ENCODE measurements at places on chromosomes 1 and 21.

GRCh38 chr1:197912739-197913494, 4.3 kb upstream of the LHX9 start:
- peak; percentile 15 for DNase-seq

DNA sequence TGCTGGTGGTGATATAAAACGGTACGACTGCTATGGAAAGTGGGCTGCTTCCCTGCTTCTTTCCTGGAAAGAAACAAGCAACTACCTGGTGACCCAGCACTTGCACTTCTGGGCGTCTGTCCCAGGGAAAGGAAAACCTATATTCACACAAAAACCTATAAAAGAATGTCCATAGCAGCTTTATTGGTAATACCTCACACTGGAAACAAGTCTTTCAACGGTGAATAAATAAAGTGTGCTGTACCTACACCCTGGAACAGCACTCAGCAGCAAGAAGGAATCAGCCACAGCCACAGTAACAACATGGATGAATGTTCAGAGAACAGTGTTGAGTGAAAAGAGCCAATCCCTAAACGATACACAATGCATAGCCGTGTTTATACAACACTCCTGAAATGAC, 19.9 kb downstream of the SLC19A1 start:
- DNase-seq, result no peak

DNA sequence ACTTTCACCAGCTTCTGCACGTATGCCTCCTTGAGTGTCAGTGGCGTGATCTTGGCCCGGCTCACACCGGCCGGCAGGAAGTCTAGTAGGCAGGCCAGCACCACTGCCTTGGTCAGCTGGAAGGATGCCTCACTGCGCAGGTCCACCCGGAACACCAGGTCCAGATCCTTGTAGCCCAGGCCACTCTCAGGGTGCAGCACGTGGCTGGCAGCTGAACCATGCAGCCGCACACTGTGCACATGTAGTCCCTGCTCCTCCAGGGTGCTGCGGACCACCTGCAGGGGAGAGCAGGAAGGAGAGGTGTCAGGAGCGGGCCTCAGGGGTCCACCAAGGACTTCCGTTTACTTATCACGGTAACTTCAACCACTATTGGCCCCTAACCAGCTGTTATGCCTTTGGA, 6.0 kb downstream of the TENT5B start:
- DNase-seq, result no peak

DNA sequence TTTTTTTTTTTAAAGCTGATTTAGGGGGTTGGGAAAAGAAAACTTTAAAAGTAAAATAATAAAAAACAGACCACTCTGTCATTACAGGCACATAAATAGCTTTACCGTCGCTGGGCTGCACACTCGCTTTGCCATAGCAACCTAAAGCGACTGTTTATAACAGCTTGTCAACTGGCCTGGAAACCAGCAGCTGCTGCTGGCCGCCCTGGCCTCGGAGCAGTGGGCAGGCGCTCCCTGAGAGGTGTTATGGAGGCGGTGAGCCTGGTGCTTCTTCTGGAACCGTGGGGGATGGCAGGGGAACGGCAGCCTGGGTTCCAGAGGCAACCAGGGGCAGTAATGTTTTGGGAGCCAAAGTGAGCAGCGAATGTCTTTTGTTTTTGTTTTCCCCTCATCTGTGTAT, 45.7 kb downstream of the ATP2B4 start:
- no peak for DNase-seq

DNA sequence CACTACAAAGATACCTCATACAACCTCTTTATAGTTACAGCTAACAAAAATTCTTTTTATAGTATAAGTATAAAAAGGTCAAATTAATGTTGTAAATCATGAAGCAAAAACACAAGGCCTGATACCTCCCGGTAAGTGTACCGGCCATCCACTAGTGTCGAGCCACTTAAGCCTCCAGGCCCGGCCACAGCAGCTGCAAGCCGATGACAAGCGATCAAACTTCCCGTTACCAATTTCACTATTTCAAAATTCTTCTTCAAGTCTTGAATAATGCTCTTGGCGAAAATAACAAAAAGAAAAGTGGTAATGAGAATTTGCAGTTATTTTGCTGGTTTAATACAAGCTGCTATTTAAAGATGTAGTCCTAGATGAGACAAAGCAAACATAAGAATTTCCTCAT, 67.6 kb downstream of the USP24 start:
- no peak for DNase-seq

DNA sequence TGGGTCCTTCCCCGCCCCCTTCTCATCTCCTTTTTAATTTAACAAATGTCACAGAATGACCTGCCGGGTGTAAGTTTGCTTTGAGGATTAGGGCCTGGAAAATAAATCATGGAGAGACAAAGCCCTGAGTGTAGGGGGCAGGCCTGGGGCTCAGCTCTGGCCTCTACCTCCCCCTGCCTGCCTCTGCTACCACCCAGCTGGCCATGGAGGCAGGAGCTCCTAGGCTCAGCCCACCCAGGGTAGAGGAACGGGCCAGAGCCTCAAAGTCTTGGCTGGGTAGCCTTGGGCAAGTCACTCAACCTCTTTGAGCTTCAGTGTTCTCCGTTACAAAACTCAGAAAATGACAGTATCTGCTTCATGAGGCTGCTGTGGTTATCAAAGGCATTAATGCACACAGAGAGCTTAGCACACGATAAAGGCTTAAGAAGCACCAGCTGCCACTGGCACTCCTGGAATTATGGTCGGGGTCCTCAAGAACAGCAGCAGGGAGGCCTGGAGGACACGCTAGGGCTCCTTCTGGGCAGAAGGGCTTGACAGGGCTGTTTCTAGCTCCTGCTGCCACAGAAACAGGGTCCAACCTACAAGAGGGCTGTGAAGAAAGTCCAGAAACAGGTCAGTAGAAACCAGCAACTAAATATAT, 39.0 kb downstream of the LRP8 start:
- no peak for DNase-seq

- DNase-seq, result no peak
These were observed 26.6 kb downstream of the CRYAA start for GRCh38 chr21:43195121-43196021.

DNA sequence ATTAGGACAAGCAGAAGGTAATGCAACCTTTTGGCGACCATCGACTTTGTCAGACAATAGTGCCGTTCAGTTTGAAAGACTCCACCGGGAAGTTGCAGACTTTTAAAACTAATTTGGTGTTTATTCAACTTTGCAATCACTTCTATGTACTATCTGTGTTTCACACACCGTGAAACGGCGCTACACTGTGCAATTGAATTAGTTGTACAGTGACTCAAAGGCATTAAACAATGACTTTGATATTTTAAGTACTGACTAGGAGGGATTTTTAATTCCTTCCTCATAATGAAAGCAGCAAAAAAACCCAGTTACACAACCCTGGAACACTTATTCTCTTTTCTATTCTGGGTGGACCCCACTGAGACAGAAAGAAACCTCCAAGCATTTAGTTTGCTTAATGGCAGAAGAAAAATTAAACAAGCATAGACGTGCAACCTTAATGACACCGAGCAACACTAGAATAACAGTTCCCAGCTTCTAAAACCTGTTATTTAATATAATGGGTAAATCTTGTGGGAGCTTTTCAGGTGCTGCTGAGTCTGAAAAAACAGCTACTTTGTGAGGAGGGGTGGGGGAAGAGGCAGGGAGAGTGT, 176.8 kb downstream of the LMO4 start:
- no peak for DNase-seq

- no peak for DNase-seq
These were observed 176.5 kb downstream of the PSMG1 start for GRCh38 chr21:39006571-39007311.

DNA sequence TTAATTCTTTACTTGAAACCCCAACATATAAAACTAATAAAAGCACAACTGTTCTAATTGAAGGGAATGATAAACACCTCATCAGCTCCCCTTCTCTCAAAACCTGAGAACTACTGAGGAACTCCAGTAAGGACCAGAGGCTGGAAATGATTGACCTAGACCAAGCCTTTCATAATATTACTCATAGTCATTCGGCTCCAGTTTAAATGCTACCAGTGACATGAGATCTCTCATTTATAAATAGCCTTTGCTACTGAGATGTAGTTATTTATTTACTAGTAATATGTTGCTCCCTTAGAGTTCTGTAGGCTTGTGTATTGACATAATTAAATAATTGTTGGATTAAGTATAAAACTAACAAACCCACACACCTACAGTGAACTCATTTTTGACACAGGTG, 209.8 kb upstream of the PRMT6 start:
- peak; percentile 76 for DNase-seq

DNA sequence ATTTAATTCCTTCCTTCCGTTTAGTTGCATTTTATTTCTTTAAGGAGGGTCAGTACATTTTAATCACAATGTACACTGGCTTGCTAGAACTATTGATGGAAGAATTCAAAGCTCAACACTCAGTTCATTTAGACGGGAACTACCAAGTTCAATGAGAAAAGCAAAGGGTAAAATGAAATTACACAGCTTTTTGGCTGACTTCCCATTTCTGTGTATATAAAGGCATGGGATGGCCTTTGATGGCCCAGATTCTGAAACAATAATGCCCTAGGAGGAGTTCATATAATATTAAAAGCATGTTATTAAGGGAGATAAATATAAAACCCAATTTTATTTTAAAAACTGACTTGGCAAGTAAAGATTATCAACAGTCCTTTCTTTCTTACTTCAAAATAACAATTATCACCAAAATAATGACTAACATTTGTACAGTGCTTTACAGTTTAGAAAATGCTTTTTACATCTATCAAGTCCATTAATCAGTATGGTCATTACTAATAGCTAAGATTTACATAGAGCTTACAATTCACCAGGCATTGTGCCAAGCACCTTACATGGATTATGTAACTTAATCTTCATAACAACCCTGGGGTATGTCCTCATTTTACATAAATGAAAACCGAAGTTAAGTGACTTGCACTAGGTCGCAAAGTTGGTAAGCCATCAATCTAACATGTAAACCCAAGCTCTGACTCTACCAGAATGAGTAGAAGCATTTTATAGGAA, 402.4 kb downstream of the OMA1 start:
- no peak for DNase-seq

GRCh38 chr1:216740331-216740730, 17.1 kb upstream of the ESRRG start:
- no peak for DNase-seq

DNA sequence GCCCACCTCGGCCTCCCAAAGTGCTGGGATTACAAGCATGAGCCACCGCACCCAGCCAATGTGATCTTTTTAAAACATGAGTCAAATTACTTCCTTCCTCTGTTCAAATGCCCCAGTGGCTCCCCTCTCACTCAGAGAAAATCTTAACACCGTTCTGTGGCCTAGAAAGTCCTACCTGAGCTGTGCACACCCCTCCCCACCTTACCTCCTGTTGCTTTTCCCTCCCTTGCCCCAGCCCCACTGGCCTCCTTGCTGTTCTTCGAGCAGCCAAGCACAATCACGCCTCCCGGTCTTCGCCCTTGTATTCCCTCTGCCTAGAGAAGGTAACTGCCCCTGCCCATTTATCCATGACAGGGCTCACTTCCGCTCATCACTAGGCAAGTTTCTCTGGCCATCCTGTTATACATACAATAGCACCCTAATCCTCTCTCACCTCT, 62.6 kb upstream of the RPL11 start:
- DNase-seq, result no peak

- no peak for DNase-seq
These were observed 1424.2 kb downstream of the MRPL39 start for GRCh38 chr21:24183077-24183476.

DNA sequence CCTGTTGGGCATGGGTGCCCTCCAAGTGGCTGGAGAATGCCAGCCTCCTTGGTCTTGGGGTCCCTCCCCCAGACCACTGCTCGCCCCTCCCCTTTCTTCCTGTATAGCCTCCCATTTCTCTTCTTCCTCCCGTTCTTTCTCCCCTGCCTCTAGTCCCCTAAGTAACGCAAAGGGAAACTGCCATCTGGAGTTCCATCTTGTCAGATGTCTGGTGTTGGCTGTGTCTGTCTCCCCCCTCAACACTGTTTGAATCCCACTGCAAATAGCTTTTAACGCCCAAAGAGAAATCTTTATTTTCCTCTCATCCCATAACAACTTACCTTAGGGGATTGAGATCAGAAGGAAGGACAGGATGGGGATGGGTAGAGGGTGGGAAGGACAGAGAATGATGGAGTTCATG, 55.3 kb upstream of the CSF3R start:
- DNase-seq, result no peak

DNA sequence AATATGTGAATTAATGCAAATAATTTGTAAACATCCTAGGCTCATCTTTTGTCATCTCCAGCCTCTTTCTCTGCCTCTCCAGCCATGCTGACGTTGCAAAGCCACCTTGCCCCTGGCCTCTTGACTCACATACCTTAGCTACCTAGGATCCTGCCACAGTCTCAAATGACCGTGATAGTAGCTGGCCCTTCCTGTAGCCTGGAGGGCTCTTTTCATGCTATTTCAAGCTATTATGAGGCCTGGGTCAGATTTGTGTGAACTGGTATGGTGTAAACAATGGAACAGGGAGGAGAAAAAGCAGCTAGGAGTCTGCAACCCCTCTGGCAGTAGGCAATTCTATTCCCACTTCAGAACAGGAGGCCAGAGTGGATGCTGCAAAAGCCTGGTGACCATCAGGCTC, 337.7 kb downstream of the DISC1 start:
- no peak for DNase-seq

GRCh38 chr1:36638268-36638667, 155.6 kb upstream of the CSF3R start:
- DNase-seq, result no peak

GRCh38 chr1:151156515-151156819, at the start of gene TNFAIP8L2:
Gene TNFAIP8L2, plus strand, starts transcription at chr1:151156649. Its CDS starts 2,049 bp downstream, at chr1:151158698.
- DNase-seq, result no peak

DNA sequence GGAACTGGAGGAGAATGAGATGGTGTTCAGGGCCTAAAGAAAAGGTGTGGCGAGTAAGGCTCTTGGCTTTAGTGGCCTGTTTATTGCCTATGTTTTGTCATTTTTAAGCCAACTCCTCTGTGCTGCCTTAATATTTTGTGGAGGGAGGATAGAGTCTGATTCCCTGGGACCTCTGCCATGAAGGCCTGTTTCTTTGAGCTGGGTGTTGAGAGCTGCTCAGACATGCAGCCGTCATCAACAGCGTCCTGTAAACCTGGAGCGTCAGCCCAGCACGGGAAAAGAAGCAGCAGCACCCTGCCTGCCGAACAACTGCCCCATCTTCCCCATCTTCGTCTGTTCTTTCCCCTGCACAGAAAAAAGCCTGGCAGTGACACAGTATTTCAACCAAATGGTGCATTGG, 27.1 kb upstream of the SNX27 start:
- DNase-seq, result no peak

- DNase-seq, result no peak
These were observed 42.4 kb upstream of the STMN1 start for GRCh38 chr1:25948641-25949040.

DNA sequence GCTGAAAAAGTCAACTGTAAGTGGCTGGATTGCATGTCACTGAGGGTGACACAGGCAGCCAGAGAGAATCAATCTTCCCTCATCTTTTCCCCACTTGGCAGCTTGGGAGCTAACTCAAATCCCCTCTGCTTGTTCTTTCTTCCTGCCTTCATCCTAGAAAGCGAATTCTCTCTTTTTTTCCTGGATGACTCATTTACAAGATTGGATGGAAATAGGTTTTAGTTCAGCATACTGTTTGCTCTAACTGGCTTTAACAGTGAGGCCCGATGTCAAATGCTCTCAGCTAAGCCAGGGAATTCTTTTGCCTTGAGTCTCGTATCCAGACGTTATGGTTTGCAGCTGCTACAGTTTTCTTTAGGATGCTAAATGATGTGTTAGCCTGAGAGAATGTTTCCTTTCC, 72.7 kb downstream of the HUNK start:
- no peak for DNase-seq

Measured in ACHN (cell line).